ENCODE measurements at places on chromosomes 6 and 20.

- peak; percentile 28 for DNase-seq
Measured at GRCh38 chr6:113496166-113496565, 361.0 kb upstream of the MARCKS start.

- no peak for DNase-seq
Measured at GRCh38 chr6:135121434-135121833, 59.7 kb upstream of the MYB start.

DNA sequence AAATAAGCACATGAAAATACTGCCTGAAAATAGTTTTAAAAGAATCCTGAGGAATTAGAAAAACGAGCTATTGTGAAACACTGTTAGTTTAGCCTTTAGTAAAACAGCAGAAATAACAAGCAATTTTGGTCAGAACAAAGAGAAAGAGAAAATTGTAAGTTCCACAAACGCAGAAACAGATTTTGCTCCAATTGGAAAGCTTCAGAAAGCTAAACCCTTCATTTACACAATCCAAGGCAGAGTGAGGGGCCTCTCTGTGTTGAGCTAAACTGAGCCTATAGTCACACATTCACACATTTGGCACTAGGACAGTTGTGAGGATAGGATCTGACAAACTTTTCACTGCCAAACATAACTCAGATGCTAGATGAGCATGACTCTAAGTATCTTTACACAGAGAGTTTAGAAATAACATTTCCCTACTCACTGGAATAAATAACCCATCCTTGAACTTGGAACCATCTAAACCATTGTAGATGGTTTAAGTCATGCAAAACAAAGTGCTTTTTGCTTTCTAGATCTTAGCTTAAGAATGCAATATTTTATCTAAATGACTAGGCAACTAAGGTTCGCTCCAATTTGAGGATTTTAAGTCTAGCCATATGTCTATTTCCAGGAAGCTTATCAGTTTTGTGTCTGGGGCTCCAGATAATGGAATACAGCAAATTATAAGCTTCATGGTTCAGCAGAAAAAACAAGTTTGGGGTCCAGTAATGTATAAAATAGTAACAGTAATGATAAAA lies 122.6 kb downstream of the SGK1 start:
- peak; percentile 27 for DNase-seq

DNA sequence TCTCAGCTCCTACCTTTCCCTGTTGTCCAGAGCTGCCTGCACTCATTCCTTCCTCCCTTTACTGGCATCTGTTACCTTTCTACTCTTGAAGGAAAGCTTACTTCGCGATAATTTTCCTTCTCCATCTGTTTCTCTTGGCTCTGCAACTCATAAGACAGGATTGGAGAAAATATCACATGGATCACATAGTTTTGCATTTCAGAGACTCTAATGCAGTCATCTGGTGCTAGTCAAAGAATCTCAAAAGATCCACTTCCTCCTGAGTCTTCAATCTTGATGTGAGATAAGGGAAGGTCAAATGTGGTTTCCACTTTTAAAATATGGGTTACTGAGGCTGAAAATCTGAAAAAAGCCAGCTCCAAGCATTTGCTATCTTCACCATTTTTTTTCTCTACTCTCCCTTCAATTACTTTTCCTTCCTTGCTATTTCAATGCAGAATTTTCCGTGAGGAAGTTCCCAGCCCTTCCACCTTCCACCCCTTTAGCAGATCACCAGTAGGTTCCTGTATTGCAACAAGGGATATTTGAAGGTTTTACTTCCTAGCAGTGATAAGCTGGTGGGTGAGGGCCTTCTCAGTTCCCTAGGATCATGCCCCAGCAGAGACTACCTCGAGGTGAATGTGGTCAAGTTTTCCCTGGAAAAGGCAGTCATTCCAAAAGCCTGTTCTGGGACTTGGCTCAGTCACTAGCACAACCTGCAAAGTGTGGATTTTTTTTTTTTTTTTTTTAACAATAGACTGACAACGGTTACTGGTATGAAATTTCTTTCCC lies 62.8 kb upstream of the LRRC1 start:
- no peak for DNase-seq

DNA sequence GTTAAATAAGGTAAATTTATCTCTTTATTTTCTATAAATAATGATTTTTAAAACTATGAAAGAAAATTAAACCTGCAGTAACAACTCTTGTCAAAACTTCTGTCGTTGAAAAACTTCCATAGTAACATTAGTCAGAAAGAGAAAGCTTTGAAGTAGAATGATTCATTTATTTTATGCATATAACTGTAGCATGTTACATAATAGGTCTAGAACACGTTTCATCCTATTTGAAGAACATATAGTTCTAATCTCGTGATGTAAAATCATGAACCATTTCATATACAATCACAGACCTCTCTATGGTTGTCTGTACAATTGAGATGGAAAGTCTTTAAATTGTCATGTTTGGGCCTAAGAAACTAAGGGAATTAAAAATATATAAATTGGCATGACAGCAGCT lies 61.3 kb upstream of the MYLIP start:
- DNase-seq, result no peak

DNA sequence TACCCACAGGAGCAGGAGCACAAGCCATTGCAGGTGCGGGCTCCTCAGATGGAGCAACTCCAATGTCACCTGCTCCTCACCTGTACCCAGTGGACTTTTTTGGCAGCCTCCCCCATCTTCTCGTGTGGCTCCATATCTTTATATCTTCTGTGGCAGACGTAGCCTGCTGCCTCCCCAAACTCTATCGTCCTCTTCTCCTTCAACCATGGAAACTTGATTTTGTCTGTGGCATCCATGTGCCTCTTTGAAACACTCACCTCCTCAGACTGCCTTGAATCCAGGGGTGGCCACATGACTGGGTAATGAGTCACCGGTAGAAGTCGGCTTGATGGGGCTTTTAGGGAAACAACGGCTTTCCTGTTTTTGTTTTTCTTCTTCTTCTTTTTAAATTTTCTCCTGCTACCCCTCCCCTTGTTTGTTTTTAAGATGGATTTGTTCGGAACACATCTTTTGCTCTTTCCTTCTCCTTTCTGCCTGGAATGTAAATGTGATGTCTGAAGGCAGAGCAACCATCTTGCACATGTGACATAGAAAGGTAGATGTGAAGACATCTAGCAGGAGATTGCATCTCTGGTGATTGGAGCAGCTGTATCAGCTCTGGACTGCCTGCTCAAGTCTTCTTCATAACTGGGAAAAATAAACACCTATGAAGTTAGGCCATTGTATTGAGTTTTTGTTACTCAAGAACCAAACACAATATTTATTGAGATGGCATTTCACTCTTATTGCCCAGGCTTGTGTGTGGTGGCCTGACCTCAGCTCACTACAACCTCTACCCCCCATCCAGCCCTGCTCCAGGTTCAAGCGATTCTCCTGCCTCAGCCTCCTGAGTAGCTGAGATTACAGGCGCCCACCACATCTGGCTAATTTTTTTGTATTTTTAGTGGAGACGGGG lies 69.9 kb upstream of the DDR1 start:
- peak; percentile 82 for DNase-seq

GRCh38 chr20:45968801-45969711 lies 2.9 kb downstream of the ZNF335 start:
- DNase-seq, result peak; percentile 79

DNA sequence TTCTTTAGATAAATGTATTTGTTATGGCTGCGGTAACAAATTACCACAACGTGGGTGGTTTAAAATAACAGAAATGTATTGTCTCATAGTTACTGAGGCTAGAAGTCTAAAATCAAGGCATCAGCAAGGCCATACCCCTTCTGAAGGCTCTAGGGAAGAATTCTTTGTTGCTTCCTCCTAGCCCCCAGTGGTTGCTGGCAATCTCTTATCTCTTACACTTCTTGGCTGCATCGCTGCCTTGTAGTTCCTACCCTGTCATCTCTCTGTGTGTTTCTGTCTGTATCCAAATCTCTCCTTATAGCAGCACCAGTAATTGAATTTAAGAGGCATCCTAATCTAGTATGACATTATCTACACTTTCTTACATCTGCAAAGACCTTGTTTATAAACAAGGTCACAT lies 534.7 kb downstream of the PHF3 start:
- no peak for DNase-seq

DNA sequence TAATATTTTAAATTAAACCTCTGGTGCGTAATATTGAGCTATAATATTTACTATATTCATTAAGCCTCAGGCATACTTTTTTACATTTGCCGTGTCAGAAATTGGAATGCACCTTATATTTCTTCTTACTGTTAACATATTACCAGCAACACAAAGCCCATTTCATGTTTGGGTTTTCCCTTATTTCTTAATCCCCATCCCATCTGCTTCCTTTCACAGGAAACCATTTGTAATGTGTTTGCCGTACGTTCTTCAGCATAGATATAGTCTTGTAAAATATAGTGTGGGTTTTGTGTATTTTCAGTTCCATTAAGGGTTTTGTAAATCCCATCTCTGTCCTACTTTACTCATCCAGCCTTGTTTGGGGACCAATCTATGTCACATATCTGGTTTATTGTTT lies 6.5 kb downstream of the EYS start:
- DNase-seq, result no peak

DNA sequence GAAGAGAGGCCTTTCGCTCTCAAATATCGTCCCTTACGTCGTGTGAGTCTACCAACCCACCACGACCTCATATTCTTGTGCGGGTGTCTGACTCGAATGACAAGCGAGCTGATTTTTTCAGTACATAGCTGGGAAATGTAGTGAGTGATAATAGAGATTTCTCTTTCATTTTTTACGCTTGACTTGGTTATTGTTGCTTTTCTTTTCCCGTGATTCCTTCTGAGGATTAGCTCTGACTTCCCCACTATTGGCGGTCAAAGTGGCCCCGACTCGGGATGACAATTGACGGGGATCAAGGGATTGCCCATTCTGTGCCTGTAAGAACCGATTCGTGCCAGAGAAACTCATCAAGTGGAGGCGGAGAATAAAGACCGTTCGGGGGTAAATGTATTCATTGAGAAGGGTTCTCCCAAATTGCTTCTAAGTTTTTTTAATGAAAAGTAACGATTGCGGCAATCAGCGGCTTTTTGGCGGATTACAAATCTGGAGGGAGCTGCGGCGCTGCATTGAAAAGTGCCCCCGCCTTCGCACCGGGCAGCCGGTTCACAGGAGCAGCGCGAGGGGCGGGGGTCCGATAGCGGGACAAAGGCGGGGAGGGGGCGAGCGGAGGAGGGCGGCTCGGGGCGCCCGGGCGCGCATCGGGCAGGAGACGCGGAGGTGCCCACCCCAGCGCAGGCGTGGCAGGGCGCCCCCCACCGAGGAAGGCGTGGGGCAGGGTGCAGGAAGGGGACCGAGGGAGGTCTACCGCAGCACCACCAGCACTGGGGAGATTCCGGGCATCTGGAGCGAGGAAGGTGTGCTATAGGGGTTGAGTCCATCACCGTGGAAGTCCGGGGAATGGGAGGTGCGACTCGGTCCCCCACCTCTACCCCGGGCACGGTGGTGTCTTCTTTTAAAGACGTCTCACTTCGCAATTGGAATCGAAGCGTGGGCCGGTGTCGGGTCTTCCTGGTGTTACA lies 44.5 kb upstream of the OSTM1 start:
- DNase-seq, result no peak

GRCh38 chr20:38091441-38092216 lies 58.1 kb downstream of the RPRD1B start:
- DNase-seq, result no peak

- DNase-seq, result peak; percentile 92
Measured at GRCh38 chr20:10922941-10923340, 249.1 kb upstream of the JAG1 start.

Data from astrocyte of the spinal cord (primary cell).